Breast epithelium (tissue), 4 donors: ENCODE measurements at places on chromosomes 5 and 9. TPM values are rescaled to one million over a fixed set of nuclear protein-coding genes. Genes with fewer than 3 reads are reported as not detected.

DNA sequence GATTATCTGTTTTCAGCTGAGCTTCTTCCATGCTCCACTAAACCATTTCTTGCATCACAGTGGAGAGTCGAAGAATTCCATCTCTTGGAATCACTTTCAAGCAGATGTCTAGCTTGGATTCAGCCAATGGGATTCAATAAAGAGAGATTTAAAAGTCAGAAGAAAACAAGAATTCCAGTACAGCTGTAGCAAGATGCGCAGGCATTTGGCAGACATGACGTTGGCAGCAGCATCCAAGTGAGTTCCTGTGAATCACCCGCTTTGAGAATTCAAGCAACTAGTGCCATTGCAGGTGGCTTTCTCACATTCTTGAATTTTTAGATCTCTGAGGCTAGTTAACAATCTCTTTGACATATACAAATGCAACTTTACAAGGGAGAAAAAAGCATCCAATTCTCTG is 467.0 kb downstream of the CDH10 start:
- no peak for DNase-seq

GRCh38 chr9:99866398-99866797 is 40.1 kb upstream of the STX17 start:
- DNase-seq, result no peak

- no peak for DNase-seq
Measured at GRCh38 chr5:108238461-108238860, 143.4 kb downstream of the FBXL17 start.

GRCh38 chr5:57414857-57415256 is 67.8 kb downstream of the ACTBL2 start:
- DNase-seq, result no peak

Gene IFNA2
- not detected for total RNA-seq

- DNase-seq, result no peak
Measured at GRCh38 chr5:1805736-1806135, 4.5 kb downstream of the NDUFS6 start.

DNA sequence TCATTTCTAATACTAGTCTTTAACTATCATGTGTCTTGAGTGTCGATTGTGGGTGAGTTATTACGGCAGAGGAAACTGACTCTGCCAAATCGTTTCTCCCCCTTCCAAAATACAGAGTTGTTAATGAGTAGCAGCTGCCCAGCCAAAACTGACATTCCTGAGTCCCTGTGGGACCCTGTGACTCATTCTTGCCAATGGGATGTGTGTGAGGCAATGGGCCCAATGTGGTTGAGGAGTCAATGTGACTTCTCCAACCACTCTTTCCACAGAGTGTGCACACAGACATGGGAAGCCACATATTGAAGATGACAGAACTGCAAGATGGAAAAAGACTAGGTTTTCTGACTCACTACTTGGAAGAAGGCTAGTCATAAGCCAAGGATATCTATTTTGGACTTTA is 434.7 kb downstream of the DTWD2 start:
- no peak for DNase-seq

GRCh38 chr9:108600896-108601295 is 254.9 kb downstream of the ACTL7B start:
- no peak for DNase-seq

GRCh38 chr5:2184563-2185540 is 302.1 kb upstream of the IRX4 start:
- no peak for DNase-seq

DNA sequence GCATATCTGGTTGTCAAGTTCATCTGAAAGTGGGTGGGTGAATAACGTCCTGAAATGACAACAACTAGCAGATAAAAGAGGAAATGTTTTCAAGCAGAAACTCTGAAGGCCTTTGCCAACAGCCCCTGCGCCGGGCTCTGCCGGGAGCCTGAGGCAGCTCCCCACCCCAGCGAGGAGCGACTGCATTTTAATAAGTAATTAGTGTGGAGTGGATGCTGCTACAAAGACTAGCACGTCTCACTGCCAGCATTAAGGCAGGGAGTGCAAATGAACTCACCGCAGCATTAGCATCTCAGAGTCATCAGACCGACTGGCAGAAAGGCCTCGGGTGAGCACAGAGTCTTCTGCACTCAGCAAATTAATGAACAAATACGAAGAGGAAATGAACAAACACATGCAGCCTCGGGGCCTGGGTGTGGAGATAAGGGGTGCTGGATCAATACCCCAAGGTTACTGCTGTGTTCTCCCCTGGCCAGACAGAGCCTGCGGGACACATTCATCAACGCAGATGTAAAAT is 63.8 kb downstream of the VAV2 start:
- no peak for DNase-seq

Gene IARS1
- total RNA-seq, result 111 TPM

DNA sequence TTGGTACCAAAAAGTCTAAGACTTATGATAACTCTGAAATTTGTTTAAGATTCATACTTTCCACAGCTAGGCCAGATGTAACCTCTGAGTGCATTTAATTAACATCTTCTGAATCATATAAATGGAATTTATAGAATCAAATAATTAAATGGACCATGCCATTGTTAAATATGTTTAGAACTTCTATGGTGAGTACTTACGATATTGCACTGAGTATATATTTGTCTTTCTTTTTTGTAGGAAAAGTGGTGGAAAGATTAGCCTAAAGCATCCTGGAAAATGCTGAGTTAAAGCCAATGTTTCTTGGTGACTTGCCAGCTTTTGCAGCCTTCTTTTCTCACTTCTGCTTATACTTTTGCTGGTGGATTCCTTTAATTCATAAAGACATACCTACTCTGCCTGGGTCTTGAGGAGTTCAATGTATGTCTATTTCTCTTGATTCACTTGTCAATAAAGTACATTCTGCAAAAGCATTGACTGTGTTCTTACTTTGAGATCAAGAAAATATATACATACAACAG is 11.9 kb downstream of the SPINK6 start:
- DNase-seq, result no peak

Gene FOXE1
- total RNA-seq, result not detected

DNA sequence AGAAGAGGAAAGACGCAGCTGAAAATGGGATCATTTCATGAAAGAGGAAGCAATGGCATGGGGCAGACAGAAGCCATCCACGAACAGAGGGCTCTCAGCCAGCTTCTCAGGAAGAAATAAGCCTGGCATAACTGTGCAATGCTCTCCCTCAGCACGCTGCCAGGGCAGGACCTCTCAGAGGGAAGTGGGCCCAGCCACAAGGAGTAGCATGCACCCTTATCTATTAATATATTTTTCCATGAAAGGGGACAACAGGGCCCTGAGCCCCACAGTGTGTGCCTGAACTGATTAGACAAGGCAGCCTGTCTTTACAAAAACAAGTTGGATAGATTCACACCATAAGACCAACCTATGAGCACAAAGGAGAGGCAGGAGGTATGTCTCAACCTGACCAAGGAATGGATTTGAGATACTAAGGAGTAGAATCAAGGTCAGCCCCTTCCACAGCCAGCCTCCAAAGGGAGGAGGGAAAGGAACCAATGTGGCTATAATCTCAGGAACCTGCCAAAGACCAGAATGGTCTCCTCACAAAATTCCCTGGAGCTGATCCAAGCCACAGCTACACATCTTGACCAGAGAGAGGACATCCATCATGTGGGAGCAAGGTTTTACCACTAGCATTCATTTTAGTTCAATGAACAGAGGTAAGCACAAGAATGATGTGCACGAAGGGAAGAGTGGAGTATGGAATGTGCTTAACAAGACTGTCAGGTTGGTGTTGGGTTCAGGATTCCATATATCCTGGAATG is 154.8 kb downstream of the SIL1 start:
- no peak for DNase-seq

DNA sequence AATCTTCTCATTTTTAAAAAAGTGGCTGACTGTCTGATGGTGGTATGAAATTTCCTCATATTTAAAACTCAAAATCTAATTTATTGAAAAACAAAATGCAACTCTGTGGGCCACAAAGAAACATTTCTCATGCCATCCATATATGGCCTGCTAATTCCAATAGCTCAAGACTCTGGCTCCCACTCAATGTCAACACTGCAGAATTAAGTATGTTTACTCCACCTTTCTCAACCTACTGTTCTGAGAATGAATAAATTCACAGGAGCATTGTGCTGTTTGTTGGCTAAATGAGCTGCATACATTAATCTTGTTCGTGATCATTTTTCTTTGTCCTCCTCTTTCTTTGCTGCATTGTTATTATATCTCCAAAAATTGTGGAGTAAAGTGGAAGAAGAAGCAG is 79.5 kb upstream of the GABRG2 start:
- no peak for DNase-seq

Gene OGN
- 92.5 TPM for total RNA-seq

Gene IGIP
- total RNA-seq, result 19.0 TPM

DNA sequence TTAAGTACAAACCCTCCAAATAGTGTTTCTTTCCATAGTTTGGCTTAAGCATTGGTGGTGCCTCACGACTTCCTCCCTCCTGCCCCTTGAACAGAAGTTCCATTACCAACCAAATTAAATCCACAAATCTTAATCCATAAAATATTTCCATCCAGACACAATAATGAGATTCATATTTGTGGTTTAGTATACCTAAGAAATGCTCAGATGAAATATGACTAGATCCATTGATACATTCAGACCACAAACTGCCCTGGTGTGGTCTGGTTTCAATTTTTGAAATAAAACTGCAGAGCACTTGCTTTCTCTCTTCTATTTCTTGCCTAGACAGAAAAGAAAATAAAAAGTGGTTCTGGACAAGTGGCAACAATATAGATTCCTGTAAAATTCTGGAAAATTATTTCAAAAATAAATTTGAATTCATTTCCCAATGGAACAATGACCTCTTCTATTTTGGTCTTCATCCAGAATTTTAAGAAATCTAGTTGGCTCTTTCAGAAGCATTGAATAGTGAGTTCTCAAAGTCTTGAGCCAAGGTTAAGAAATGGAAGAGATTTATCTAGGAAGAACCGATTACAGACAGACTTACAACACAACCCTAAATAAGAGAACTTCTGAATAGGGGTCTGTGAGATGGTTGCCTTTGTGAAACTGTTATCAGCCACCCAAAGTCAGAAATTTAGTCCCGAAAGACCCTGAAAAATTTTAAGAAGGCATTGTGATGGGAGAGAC is 14.0 kb downstream of the TNC start:
- no peak for DNase-seq

Gene TLX3
- not detected for total RNA-seq

- DNase-seq, result no peak
Measured at GRCh38 chr9:75176037-75176436, 87.7 kb downstream of the OSTF1 start.

Gene IFNE
- not detected for total RNA-seq

DNA sequence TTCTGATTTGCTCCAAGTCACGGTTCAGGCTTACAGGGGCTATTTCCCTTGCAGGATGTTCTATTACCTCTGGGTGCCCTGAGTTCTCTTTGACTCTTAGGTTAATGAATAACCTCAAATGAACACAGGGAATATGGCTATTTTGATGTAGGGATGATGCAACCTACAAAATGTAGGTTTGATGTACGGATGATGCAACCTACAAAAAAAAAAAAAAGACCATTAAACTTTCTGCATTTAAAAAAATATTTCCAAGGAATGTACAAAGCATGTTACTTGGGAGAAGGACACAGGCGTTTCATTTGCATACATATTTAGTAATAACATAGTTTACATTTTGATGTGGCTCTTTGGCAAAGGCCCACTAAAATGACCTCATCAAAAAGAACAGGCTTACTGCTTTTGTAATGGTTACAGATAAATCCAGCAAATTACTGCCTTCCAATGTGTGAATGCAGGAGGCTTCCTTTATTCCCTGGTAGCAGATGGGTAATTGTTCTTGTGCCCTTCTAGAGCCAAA is 36.3 kb downstream of the ZNF474 start:
- no peak for DNase-seq

DNA sequence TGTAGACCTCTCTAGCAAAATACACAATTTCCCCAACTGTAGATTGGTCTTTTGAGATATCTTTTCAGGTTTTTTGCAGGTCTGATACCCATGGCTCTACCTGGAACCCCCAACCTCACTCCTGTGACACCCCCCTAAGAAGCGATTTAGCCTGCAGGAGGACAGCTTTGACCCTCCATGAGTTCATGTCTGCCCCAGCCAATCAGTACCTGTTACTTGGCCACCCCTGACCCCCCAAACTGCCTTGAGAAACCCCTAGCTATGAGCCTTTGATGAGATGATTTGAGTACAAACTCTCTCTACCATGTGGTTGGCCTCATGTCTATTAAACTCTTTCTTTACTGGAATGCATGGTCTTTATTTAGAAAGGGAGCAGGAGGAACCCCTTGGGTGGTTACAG is 25.7 kb downstream of the ABO start:
- no peak for DNase-seq

GRCh38 chr5:104859437-104859836 is 1296.8 kb upstream of the NUDT12 start:
- no peak for DNase-seq

Gene PPP3R2
- not detected for total RNA-seq

DNA sequence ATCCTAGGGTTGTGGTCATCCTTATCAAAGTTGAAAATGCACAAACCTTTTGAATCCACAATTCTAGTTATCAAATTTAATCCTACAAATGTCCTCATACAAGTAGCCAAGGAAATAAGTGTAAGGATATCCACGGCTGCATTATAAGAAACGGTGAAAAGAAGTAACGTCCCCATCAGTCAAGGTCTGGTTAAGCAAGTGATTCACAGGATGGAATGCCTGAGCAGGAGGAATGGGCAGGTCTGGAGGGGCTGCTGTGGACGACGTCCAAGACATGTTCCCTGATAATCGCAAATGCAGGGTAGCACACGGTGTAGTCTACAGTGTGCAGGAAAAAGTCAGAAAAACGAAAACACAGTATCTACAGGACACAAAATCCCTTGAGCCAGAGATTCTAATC is 118.6 kb downstream of the ADAMTS2 start:
- no peak for DNase-seq

DNA sequence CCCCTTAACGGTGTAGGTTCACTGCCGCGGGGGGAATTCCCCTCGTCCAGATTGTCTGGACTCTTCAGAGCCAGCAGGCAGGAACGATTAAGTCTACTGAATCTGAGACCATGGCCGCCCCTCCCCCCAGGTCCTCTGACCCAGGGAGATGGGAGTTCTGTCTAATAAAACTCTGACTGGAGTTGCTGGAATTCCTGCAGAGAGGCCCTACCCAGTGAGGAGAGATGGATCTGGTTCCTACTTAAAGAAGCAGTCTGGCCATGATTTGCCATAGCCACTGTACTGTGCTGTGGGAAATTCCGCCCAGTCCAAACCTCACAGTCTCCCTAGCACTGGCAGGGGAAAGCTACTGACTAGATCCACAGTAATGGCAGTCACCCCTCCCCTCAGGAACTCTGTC is 237.7 kb upstream of the RASA1 start:
- no peak for DNase-seq

DNA sequence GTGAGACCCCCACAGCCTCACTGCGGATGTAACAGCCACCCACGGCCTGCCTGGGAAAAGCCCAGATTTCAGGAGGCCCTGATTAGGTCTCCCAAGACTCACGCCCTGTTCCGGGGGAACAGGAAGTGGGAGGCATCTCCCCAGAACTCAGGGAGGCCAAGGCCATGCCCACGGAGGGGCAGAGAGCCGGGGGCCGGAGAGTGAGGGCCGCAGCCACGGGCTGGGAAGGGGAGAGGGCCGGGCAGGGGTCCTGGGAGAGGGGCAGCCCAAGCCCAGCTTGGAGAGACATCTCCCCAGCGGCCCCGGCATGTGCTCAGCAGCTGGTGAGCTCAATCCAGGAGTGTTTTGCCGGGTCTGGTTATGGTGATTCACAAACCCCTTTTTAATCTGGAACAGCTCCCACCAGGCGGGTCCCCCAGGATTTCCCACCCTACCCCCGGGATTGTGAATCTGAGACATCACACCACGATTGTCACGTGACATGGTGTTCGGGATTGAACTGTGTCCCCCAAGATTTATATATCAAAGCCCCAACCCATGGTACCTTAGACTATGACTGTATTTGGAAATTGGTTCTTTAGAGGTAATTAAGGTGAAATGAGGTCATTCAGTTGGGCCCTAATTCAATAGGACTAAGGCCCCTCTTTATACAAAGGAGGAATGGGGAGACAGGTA is 26.6 kb downstream of the KCNT1 start:
- DNase-seq, result no peak
